ENCODE measurements at places on chromosomes 7 and 10. TPM values are rescaled to one million over a fixed set of nuclear protein-coding genes. Genes with fewer than 3 reads are reported as not detected.

DNA sequence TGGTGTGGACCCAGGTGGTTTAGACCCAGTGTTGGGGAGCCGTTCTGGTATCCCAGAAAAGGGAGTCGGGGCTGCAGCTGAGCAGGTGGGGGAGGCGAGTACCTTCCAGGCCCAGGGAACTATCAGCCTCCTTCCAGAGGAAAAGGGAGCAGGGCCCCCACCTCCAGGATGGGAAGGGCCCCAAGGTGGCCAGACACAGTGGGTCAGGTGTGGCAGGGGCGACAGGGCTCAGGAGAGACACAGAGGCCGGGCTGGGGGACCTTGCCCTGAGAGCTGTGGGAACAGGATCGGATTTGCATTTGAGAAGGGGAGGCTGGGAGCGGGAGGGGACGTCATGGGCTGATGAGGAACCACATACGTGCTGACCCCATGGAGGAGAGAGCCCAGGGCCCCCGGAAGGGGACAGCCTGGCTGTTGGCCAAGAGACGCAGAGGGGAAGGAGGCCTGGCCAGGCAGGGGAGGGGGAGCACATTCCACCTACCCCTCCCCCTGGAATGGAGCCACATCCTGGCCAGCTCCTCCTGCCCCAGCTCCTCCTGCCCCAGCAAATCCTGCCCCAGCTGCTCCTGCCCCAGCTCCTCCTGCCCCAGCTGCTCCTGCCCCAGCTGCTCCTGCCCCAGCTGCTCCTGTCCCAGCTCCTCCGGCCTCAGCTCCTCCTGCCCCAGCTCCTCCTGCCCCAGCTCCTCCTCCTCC, 9.7 kb upstream of the TTYH3 start:
- DNase-seq = no peak

DNA sequence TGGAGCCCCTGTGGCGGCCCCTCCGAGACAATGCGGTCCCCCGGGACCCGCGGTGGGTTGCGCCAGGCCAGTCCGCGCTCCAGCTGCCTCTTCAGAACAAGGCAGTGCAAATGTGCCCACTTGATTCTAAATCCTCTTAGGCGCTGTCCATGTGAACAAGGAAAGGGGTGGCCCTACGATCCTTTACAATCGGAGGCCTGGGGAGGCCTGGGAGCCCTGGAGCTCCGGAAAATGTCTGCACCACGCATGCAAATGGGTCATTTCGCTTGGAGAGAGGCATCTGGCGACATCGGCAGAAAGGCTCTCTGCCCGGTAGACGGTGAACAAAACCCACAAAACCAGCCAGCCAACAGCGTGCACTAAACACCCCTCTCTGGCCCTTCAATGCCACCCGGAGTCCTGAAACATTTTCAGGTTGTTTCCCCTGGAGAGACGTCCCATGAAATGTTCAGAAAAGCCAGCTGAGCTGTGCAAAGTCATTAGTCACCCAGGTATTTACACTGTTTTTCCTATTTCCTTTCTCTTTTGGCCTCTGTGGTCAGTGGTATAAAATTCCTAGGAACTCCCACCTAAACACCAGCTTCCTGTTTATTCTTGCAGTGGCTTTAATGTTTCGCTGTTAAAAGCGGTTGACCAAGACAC, 102.8 kb upstream of the ZNF438 start:
- no peak for DNase-seq

- DNase-seq = no peak
These were observed 130.4 kb upstream of the MEOX2 start for GRCh38 chr7:15816835-15817426.

ENKUR gene
- total RNA-seq = not detected

DNA sequence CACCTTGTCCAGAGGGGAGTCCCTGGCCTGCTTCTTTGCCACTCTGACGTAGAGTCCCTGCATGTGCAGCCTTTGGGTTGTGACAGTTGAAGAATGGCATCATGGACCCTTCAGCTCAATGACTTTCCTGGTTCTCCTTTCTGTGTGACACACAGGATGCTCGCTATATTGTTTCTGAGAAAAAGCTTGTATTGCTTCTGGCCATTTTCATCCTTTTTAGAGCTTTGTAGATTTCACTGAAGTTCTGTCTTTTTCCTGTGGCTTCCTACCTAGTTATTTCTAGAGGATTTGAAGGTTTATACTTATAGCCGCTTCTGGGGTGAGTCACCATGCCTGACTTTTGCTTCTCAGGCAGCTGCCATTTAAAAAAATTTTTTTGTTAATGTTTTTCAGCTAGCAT, 27.0 kb downstream of the SND1 start:
- no peak for DNase-seq

- DNase-seq = no peak
These were observed 8.0 kb downstream of the ZNF518A start for GRCh38 chr10:96138102-96138501.

FEZF1 gene
- not detected for total RNA-seq

- DNase-seq = no peak
These were observed 11.8 kb upstream of the RRP12 start for GRCh38 chr10:97412891-97413304.

DNA sequence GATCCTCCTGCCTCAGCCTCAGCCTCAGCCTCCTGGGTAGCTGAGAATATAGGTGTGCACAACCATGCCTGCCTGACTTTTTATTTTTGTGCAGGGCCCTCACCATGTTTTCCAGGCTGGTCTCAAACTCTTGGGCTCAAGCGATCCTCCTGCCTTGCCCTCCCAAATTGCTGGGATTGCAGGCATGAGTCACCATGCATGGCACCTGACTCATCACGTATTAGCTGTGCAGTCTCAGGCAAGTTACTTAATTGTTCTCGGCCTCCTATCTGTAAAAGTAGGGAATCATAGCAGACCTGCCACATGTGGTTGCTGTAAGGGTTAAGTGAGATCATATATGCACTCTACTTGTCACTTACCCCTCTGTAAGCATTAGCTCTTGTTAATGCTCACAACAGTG, 117.2 kb downstream of the ANLN start:
- DNase-seq = no peak

DNA sequence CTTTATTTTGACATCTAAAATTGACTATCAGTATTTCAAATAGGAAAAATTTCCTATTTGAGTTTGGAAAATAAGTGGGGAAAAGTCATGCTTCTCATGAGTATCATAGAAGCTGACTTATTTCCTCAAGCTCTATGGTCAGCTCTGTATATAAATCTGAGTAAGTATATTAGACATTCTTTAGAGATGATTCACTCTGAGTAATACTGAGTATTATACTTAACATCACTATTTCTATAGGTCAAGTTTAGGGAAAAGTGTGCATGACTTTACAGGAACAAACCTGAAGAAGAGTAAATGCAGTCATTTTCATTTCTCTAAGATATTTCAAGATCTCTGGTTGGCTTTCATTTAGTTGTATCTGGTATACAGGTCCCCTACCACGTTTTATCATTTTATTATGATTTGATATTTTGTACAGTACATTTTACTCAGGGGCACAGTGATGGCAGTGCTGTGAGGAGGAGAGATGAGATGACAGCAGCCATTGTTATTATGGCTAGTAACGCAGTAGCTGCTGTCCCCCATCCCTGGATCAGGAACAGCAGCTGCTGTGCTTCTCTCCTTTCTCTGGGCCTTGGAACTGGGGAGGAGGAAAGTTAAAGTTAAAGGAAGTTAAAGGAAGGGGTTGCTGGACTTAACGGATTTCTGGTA, 15.2 kb downstream of the SND1 start:
- DNase-seq = no peak

- no peak for DNase-seq
These were observed 17.0 kb upstream of the TTYH3 start for GRCh38 chr7:2614631-2615330.

DNA sequence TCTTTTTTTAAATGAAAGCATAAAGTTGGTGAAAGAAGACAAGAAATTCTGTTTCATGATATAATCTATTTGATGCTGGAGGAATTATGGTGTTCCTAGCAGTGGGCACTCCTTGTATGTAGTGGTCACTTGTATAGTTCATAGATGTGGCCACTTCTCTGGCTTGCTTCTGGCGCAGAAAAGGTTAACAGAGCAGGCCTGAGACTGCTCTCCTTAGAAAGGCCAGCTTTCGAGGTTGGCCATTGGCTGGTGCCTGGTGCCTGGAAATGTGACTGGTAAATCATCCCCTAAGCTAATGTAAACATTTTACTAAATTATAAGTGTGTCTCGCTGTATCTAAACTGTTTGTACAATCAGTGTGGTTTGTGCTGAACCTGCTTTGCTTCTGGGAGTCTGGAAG, 276.1 kb downstream of the PHTF2 start:
- DNase-seq = no peak

- no peak for DNase-seq
These were observed 217.3 kb upstream of the CCDC6 start for GRCh38 chr10:60123668-60124067.

DNA sequence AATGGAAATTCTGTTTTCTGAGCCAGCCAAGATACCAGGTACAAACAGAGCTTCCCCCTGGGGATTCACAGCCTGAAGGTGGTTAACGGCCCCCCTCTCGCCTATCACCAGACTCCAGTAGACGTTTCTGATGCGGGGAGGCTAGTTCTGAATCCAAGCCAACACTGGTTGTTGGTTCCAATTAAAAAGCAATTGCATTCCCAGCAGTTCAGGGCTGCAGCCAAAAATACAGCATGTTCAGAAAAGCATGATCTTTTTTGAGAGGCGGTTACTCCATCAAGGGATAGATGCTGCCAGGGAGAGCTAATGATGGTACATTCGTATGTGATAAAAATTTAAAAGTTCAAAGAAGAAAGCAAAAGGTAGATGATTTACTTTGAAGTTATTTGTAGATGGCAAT, 481.0 kb downstream of the GALNT17 start:
- DNase-seq = no peak

DNA sequence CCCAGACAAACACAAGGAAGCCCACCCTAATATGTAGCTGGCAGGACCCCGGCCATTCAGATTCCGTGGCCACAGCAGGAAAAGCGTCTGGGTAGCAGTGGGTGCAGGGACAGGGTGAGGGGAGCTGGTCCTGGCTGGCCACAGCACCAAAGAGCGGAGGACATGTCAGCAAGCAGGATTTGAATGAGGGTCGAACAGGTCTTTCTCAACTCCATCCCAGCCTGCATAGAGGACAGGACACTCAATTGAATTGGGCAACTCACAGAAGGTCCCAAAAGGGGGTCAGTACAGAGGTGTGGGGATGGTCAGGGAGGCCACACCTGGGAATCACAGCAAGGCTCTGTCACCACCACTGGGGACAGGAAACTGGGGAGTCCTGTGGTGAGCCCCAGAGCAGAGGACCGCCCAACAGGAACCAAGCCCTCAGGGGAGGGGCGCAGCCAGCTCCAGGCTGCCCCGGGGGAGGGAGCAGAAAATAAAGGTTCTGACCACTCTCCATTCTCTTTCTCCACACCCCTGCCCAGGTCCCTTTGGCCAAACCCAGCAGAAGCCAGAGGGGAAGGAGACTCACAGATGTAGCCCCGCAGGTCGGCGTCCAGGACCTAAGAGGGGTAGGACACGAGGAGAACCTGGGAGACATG, 108.7 kb upstream of the PPP2R2D start:
- no peak for DNase-seq

GRCh38 chr7:102009628-102010027, 192.2 kb downstream of the CUX1 start:
- DNase-seq = no peak

DNA sequence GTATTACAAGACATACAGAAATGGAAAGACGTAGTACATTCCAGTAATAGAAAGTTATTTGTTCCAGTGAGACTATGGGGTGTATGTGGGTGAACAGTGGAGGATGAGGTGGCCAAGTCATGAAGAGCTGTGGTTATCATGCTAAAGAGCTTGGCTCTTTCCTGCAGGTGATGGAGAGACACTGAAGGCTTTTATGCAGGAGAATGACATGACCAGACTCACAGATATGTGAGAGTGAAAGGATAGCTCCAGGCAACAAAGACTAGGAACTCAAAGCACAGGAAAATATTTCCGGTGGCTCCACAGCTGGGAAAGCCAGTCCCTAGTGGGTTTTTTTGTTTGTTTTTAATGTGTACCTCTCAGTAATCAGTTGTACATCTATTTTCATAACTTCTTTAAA, 133.5 kb downstream of the TSPAN12 start:
- no peak for DNase-seq

DNA sequence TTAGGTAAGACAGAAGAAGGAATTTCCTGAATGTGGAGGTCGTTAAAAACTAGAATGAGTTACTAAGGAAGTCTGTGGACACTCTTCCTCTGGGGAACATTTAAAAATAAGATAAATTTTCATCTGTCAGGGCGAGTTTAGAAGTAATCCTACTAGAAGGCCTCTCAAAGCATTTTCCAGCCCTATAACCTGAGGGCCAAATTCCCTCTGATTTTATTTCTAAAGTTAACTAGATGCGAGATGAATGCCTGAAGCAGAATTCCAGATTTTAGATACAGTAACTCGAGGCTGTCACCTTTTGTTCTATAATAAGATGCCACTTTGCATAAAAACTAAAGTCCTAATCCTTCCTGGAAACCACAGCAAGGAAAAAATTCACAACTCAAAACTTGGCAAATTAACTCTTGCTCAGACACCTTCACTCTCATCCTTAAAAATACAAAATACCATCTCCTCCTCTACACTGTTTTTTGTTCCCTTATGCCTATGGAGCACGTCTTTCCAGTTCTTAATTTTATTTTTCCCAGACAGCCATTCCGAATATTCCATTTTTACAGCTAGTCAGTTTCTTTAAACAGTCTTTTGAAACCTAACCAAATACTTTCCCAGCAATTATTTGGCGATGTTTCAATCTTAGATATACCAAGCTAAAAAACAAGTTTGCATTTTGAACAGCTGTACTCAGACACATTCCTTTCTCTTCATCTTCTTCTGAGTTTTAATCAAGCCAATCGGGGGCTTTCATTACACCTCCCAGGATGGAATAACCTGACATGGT, 420.7 kb upstream of the NFE2L3 start:
- no peak for DNase-seq

SLC16A12 gene
- 1.7 TPM for total RNA-seq

- no peak for DNase-seq
These were observed 22.4 kb upstream of the LRRC17 start for GRCh38 chr7:102890292-102890970.

ATRNL1 gene
- 1.8 TPM for total RNA-seq

INMT gene
- 4.4 TPM for total RNA-seq

GRCh38 chr10:111716032-111716431, 467.5 kb downstream of the GPAM start:
- no peak for DNase-seq

- DNase-seq = no peak
These were observed 13.4 kb downstream of the DPCD start for GRCh38 chr10:101601541-101601940.

GUSB gene
- 6.7 TPM for total RNA-seq

- DNase-seq = no peak
These were observed 277.0 kb downstream of the WDR11 start for GRCh38 chr10:121128164-121128563.

- no peak for DNase-seq
These were observed 20.9 kb downstream of the ANKRD7 start for GRCh38 chr7:118245267-118246040.
